NCI-H1417 treated with DMSO at 0.1 percent for 48 hours (cell line): ENCODE measurements at places on chromosomes 7 and 10.

GRCh38 chr10:68666280-68666760 is 54.7 kb upstream of the CCAR1 start:
- no peak for DNase-seq

GRCh38 chr7:138226001-138226476 is 149.8 kb downstream of the AKR1D1 start:
- no peak for DNase-seq

- DNase-seq, result no peak
Measured at GRCh38 chr10:48238826-48239520, 35.5 kb downstream of the FRMPD2 start.

DNA sequence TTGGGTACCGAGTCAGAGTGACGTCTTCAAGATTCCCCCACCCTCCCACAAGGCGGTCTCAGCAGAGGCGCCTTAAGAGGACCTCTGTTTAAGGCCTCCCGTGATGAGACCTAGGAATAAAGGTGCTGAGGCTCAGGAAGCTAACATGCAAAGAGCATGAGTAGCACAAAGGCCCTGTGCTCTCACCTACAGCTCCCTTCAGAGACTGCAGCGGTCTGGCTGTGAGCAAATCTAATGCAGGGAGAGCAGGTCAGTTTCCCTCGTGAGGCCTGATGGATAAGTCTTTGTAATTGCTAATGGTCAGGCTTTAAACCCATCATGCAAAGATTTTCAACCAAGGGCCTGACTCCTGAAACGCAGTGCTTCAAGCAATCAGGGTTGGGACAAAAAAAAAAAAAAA is 909.3 kb upstream of the GHITM start:
- DNase-seq, result no peak

- no peak for DNase-seq
Measured at GRCh38 chr7:96675548-96675947, 34.1 kb downstream of the SEM1 start.

- DNase-seq, result no peak
Measured at GRCh38 chr7:82443036-82443546, 486 bp downstream of the CACNA2D1 start.

DNA sequence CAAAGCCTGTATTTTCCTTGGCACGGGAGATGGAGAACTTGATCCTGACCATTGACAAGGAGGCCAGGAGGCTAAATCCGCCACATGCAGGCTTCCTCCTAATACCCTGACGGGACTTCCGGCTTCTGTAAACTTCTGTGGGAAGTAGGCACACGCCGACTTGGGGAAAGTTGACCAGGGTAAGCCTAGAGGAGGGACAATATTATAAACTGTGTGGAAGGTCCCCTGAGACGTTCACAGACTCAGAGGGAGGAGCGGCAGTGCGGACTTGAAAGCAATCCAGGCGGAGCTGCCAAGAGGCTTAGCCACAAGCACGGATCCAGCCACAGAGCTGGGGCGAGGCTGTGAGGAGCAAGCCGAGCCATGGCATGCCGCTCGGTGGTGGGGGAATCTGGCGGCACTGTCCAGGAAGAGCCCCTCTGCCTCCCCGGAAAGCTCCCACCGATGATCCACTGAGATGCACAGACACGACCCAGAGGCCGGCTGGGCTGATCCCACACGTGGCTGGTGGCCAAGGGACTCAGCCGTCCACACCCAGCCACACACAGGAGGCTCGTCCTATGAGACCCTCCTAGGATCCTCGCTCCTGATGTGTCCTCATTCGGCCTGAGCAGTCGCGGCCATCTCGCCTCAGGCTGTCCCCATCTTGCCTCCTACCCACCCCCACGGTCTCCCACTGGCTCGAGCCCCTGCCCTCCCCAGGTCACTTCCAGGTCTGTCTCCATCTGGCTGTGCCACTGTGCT is 40.0 kb upstream of the INSIG1 start:
- no peak for DNase-seq

- peak; percentile 4 for DNase-seq
Measured at GRCh38 chr10:77667426-77668324, 30.1 kb upstream of the KCNMA1 start.

GRCh38 chr7:142714375-142714774 is 34.9 kb upstream of the PRSS1 start:
- DNase-seq, result no peak

DNA sequence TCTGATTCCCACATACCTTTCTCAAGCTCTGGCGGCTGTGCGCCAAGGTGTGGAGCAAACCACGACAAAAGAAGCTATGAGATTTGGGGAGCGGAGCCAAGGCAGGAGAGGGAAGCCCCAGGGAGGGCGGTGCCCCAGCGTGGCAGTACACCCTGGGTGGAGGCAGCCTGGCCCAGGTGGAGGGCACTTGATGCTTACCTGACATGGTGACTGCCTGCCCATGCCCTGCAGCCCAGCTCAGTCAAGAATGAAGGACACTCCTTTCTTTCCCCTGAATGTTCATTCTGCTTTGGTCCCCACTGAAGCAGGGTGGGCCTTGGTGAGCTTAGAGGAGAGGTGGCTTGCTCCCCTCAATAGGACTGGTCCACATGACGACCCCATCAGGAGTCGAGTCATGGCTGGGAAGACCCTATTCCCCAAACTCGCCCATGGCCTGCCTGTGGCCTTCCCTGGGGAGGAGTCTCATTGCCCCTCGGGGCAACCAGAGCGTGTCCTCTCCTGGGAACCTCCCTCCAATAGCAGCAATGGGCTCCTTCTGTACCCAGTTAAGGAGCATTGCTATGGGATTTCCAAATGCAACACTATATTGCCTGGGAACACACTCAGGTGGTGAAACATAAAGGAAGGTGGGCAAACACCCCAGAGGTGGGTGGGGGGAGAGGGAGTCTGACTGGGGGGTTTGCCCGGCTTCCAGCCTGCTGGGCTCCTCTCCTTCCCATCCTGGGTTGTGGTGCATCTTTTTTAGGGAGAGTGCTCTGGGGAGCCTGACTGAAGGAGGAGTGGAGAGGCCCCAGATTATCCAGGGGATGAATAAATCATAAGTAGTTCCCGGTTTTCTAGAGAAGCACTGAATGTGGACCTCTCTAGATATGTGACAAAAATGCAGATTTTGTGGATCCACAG is 22.7 kb downstream of the RAMP3 start:
- DNase-seq, result no peak

- no peak for DNase-seq
Measured at GRCh38 chr7:74475987-74476350, 22.3 kb downstream of the GTF2IRD1 start.

DNA sequence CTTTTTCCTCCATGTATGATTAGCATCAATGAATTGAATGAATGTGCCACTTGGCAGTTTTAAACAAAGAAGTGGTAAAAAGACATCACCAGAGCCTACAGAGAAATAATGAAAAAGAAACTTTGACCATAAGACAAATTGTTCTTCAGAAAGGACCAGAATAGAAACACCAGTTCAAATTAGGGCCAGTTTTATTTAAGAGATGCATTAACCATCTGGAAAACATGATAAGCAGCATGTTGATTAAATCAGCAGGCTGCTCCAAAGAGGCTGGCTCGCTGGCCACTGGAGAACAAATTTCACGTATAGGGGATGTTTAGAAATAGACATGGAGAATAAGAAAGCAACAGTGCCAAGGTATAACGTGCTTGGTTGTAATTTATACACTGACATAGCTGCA is 242.3 kb upstream of the AOAH start:
- no peak for DNase-seq

GRCh38 chr7:155229548-155230168 is 68.0 kb upstream of the INSIG1 start:
- DNase-seq, result no peak

DNA sequence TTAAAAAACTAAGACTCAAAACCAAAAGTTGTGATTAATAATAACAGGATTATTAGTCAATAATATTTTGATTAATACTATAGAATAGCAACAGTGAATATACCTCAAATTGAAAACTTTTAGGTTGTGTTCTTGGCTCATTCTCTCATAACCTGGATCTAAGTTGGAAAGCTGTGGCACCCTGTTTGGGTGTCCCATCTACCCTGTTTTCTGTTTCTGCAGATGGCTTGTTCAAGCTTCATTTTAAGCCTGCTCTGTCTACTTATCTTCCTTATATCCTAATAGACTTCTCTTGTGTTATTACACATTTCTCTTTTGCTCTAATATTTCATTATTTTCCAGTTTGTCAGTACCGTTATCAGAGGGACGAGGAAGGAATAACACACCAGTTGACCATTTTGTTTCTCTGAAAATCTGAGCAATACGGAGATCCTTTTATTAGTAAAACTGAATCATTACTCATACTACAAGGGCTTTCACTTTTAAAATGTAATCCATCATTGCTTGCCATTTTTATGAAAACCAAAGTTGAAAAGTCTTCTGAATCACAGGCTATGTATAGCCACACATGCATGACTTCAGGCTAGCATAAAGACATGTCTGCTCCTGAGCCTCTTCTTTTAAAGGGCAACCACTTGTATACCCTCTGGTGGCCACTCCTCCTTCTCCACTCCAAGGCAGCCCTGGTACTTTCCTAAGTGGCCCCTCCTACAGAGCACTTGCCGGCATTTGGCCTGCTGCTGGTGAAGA is 22.3 kb downstream of the COX15 start:
- no peak for DNase-seq

DNA sequence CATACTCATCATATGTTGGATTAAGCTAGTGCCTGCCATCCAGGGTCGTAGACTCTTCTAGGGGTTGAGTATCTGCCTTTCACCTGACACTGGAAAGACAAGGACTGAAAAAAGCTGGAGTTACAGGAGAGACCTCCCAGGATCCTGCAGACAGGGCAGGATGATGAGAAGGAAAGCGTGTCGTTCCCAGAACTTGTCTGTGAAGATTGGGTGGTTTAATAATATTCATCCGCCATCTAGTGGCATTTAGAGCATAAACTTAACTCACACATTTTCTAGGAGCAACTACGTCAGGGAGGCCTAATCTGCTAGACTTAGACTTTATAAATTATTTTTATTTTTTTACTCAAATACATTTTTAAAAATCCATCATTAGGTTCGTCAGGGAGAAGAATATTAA is 59.6 kb downstream of the ADRB1 start:
- no peak for DNase-seq

GRCh38 chr10:26765549-26765948 is 68.0 kb downstream of the PDSS1 start:
- DNase-seq, result no peak

DNA sequence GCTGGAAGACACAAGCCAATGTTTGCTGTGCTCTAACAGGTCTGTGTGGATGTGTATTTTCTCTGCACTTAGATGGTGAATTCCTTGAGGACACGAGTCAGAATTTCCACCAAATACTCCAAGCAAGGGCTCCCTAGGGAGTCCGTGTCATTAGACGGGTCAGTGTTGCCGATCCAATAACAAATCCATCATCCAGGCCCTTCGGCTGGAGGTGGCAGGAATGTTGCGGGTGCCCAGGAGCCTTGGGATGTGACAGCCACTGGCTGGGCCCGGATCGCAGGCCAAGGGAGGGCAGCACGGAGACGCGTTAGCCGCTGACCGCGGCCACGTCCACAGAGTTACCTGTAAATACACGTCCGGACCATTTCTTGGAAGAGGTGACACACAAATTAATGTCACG is 186.8 kb downstream of the WDR37 start:
- no peak for DNase-seq

- DNase-seq, result no peak
Measured at GRCh38 chr7:70763961-70764691, 367.8 kb upstream of the GALNT17 start.

DNA sequence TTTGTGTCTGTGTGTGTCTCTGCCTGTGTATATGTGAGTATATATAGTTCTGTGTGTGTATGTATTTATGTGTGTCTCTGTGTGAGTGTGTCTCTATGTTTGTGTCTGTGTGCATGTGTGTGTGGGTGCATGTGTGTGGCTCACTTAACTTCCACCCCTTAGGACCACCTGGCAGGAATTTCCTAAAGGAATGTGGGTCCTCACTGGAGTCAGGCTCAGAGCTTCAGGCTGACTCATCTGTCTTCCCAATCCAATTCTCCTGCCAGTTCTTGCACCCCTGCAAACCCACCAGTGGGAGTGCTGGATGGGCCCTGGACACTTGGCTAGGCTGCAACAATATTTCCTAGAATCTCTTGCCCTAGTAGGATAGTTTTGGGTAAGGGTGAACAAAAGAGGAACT is 70.2 kb upstream of the GRB10 start:
- no peak for DNase-seq

- no peak for DNase-seq
Measured at GRCh38 chr7:18655912-18656311, 160.4 kb downstream of the HDAC9 start.

DNA sequence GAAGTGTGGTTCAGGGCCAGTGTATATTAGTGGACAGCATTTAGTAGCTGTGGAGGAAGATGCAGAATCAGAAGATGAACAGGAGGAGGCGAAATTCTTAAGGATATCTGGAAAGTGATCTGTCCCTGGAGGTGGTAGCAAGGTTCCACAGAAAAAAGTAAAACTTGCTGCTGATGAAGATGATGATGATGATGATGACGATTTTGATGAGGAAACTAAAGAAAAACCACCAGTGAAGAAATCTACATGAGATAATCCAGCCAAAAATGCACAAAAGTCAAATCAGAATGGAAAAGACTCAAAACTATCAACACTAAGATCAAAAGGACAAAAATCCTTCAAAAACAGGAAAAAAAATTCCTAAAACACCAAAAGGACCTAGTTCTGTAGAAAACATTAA is 26.3 kb downstream of the TM9SF3 start:
- no peak for DNase-seq

- no peak for DNase-seq
Measured at GRCh38 chr10:74956555-74957111, 130.2 kb downstream of the KAT6B start.

DNA sequence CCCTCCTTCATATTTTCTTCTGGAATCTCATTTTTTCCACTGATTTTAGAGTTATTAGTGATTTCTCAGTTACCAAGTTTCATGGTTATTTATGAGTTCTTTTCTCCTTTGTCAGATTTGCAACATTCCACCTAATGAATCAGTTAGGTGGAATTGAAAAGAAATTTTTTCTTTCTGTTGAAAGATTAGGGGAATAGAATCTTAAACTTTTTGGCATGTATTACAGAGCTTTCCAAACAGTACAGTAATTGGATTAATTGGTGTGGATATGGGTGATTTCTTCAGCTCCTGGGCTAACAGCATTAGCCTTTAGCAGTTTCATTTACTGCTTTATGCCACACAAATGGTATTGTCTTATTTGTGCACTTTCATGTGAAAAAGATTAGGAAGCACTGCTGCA is 17.0 kb downstream of the STAM start:
- no peak for DNase-seq

DNA sequence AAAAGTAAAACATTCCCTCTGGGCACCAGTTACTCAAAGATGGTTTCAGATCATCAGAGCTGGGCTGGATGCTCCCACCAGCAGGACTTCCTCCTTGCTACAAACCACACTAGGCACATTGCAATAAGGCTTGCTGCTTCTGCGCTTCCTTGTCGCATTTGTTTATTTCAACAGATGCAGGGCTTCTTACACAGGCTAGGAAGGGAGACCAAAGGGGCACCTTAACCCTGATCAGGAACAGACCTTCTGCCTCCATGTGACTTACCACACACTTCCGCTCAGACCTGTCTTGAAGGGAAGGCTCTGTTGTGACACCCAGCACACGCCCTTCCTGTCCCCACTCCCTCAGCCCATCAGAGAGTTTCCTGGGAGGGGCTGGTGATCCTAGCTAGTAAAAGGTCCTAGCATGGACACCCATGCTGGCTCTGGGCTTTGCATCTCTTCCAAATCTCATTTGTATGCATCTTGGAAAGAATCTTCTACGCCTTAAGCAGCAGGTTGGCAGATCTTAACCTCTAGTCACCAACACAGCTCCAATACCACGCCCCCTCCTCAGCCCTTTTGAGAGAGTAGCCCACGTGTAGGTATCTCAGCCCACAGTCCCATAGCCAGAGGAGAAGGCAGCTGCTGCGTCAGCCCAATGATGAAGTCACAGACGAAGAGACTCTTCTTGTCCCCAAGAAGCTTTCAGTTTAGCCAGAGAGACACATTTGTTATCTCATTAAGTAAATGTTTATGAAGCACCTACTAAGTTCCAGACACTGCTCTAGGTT is 47.1 kb upstream of the SVIL start:
- no peak for DNase-seq
